Thymus (tissue), 14 donors: ENCODE measurements at places on chromosomes 3 and 15.
A peak's percentile ranks its signal among the peaks of the same experiment; 100 is the strongest.

DNA sequence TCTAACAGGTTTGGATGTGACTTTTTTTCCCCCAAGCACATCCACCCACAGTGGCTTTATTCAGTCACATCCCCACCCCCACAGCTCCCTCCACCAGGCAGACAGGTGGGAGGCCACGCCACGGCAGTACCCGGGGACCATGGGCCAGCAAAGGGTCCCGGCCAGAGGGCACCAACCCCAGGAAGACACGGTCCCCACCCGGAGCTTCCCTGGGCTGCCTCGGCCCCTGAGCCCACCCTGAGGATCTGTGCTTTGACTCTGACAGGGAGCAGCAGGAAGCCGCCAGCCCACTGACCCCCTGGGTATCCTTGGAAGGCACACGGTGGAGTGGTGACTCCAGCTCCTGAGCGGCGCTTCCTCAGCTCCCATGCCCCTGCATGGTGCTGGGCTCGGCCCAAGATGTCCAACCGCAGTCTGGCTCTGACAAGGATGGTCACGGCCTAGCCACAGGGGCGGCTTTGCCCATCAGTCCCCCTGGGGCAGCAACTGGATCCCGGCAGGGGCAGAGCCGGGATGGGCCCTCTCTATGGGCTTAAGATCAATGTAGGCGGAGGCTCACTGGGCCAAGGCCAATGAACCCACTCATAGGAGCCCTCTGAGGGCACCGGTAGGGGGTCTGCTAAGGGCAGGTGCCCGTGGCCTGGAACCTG lies 66.2 kb upstream of the TTBK2 start:
- DNase-seq: no peak

DNA sequence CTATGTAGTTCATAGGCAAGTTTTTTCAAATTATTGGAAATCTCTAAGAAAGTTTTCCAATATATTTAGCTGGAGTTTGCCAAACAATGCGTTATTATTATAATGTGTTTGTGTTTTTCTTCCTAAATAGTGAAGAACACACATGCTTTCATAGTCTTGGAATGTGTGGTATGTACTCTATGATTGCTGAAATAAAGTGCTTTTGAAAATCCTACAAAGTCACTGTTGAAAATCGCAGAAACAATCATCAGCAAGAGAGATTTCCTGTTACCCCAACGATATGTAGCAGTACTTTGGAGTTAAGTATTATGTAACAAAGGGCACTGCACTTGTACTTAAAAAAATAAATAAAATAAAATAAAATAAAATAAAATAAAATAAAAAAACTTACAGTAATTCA lies 796.2 kb downstream of the NAALADL2 start:
- DNase-seq: no peak

GRCh38 chr3:139540651-139541531 lies 1.3 kb upstream of the RBP1 start:
- DNase-seq: no peak

GRCh38 chr3:151501171-151501922 lies 40.5 kb upstream of the IGSF10 start:
- DNase-seq: no peak

DNA sequence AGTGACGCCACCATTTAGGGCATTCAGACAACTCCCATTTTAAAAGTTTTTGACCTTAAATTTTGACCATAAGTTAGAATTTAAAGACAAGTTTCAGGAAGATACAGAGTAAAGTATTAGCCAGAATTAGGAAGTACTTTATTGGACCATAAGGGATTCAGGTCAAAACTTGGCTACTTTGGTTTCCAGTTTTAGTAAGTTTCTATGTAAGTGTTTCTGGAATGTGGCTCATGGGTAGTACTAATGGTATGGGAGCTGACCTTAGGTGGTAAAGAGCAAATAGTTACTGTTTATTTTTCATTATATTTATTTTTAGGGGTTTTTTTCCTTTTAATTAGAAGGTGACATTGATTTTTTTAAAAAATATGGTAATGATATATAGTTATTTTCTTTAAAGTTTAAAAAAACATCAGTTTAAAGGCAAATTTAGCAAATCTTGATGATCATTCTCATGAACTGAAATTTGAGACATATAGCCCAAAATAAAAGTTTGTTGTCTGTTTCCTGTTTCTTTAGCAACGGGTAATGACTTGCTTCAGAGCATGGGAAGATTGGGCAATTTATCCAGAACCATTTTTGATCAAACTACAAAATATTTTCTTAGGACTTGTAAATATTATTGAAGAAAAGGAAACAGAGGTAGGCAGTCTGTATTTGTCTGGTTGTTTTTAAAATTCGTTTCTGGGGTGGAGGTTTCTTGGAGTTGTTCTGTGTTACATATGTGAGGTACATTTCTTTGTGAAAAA lies 34.3 kb downstream of the U2SURP start:
- DNase-seq: no peak

GRCh38 chr3:108025177-108025576 lies 65.7 kb downstream of the CD47 start:
- no peak for DNase-seq

- no peak for DNase-seq
Measured at GRCh38 chr3:143358155-143358792, 238.7 kb downstream of the CHST2 start.

DNA sequence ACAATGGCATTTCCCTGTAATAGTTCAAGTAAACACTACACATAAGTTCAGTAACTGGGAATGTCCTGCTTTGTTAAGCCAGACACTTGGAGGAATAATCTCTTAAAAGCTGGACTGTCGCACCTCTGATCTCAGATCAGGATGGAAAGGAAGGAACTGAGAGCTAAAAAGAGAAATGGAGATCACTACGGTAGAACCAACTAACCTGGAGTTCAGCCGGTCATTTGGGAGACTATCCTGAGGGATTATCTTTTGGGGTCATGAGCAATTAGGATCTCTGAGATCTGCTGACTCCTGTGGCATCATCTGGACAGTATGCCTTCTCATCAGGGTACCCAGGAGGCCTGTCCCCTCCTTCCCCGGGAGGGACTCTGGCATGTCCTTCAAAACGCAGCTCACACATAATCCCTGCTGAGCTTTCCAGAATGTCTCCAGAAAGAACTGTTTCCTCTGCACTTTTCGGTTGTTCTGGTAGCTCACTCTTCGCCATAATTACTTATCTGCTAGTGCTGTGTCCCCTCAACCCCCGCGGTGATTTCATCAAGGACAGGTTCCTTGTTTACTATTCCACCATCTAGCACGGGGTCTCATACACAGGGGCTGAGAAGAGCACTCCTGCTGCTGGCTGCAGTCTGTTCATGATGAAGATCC lies 115.6 kb downstream of the SENP2 start:
- DNase-seq: no peak

GRCh38 chr3:106231086-106231485 lies 362.3 kb upstream of the CBLB start:
- no peak for DNase-seq

DNA sequence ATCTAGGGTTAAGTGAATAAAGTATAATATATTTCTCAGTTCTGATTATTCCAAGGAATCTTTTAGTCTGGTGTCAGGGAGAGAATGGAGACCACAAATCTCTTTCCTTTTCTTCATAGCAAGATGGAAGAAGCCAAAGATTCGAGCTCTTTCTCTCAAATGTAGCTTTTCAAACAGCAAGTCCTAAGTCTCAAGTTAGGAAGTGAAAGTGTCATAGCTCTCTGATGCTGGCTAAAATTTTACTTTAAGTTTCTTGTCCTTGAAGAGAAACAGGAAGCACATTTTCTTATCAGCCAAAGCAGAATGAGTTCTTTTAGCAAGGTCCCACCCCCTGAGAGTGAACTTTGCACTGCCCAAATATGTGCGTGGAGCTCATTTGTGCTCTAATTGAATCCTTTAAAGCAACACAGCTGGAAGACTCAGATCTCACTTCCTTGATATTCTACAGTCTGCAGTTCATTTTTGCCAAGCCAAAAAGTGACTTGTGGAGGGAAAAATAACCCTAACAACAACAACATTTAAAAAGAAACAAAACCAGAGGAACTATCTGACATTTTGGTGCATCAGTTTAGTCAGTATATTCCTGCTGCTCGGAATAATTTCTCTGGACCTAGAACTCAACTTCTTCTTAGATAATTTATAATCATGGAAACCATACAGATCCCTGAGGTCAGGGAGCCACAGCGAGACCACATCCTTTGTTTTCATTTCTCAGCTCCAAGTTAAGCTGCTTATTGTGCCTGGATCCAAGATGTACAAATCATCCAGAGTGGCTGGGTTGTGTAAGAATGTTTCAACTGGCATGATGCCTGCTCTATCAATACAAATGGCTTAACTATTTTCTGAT lies 238.7 kb upstream of the P2RY1 start:
- DNase-seq: peak; percentile 19

- no peak for DNase-seq
Measured at GRCh38 chr3:112093180-112093522, 7.0 kb downstream of the C3orf52 start.

- DNase-seq: no peak
Measured at GRCh38 chr3:177385186-177385585, 187.9 kb upstream of the TBL1XR1 start.

DNA sequence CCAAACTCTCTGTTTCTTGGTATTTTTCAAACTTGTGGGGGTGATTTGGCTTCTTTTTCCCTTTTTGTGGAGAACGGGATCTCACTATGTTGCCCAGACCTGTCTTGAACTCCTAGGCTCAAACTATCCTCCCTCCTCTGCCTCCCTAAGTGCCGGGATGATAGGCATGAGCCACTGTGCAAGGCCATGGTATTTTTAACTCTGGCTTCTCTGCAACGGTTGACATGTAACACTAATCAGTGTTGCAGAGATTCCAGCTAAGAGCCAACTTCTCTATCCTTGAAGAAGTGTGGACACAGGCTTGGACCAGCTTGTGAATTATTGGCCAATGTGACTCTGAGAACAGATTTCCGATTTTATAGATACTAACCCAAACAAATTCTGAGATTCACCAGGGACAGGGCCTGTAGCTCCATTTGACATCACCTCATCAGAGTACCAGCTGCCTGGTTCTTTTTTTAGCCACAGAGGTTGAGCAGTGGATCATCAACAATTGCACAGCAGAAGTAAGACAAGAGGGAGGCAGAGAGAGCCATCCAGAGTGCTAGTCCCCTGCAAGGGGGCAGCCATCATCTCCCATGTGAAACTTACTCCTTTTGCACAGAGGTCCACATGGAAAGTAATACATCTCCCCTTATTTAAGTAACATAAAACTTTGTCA lies 98.1 kb upstream of the SYNPR start:
- no peak for DNase-seq

DNA sequence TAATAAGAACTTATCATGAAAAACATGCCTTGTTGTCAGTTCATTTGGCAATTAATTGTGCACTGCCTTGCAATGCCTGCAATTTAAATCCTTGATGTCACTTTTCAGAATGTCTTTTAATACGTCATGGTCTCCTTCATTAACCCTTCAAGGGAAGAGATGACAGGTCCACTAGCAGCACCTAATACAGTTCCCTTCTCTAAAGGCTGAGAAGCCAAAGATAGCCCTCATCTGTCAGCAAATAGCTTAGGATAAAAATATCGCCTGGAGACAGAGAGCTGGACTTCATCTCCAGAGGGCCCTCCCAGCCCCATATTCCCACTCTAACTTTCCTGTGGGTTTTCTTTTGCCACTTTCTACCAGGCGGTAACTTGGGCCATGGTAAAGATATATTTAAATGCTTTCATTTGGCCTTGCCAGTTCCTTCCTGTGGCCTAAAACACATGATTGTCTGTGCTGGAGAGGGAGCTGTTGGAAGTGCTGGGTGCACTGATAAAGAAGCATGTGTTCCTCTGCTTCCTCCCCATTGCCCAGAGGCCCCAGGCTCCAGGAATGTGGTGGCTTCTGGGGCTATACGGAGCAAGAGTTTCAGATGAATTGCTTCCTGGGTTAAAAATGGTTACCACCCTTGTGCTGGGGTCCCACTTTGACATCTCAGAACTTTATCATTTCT lies 76.3 kb upstream of the UMPS start:
- no peak for DNase-seq

DNA sequence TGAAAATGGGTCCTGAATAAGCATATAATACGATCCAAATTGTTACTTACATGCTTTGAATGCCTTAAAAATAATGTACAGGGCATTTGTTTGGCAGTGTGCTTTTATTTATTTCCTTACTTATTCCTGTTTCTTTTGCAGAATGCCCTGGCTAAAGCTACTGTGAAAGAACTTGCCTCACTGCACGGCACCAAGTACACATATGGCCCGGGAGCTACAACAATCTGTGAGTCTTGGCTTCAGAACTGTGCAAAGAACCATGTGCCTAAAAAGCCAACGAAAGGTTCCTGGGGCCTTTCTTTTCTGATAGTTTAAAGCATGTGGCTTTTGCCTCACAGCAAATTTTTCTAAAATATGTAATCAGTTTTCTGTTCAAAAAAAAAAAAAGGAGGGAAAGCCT lies 7.8 kb upstream of the CPA3 start:
- DNase-seq: no peak

DNA sequence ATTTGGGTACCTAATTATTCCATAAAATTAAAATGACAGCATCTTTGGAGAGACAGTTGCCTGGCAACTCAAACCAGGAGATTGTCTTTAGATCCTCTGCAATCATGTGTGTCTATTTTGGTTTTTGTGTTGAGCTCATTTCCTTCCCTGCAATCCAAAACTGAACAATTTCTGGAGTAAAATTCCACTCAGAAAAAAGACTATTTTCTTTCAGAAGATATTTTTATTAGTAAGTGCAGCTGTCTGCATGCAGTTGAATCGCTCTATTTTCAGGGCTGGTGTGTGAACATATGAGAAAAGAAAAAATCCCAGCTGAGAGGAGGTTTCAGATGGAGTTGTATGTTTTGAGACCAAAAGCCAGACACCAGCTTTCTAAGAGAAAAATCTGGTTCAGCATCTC lies 41.9 kb upstream of the DYNC1LI1 start:
- no peak for DNase-seq

GRCh38 chr15:45228931-45229330 lies 23.1 kb upstream of the SLC28A2 start:
- DNase-seq: no peak

GRCh38 chr3:16917256-16917935 lies 32.6 kb downstream of the PLCL2 start:
- DNase-seq: no peak

- peak; percentile 46 for DNase-seq
Measured at GRCh38 chr15:88878720-88879184, 16.6 kb downstream of the HAPLN3 start.

- DNase-seq: no peak
Measured at GRCh38 chr15:77009646-77010311, 14.9 kb downstream of the PSTPIP1 start.

DNA sequence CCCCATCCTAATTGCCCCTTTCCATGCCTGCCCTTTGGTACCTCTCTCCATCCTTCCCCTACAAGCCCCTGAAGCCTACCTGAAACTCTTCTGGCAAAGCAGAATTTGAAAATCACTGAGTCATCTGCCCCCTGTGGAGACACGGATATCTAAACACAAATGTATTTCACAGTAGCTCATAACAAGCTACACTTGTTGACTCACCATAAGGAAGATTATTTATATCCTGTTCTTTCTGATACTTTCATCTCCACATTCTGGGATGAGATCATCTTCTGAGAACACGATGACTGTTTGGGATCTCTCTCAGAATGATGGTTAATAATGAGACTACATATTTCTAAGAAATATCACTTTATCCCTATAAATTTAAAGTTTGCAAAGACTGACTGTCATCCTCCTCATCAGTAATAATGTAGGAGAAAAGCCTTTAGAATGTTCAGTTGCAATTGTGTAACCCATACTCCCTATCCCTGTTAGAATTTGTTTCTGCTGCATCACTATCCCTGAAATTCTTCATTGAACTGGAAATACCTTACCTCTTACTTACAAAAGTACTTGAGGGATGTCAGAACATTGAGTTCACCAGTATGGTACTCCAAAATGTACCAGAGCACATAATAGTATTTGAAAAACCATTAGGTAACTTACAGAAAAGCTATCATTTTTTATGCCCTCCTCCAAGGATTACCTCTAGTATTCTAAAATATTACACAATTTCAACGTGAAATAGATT lies 116.1 kb upstream of the IL12A start:
- DNase-seq: no peak
